ENCODE measurements at places on chromosomes 6 and 20.

- DNase-seq = no peak
These were observed 42.2 kb upstream of the ADTRP start for GRCh38 chr6:11820821-11821220.

- DNase-seq = no peak
These were observed 84.8 kb downstream of the FOXF2 start for GRCh38 chr6:1474205-1474604.

- DNase-seq = no peak
These were observed 68.8 kb downstream of the UTRN start for GRCh38 chr6:144353871-144354314.

GRCh38 chr6:146351018-146351417 is 192.6 kb upstream of the RAB32 start:
- no peak for DNase-seq

DNA sequence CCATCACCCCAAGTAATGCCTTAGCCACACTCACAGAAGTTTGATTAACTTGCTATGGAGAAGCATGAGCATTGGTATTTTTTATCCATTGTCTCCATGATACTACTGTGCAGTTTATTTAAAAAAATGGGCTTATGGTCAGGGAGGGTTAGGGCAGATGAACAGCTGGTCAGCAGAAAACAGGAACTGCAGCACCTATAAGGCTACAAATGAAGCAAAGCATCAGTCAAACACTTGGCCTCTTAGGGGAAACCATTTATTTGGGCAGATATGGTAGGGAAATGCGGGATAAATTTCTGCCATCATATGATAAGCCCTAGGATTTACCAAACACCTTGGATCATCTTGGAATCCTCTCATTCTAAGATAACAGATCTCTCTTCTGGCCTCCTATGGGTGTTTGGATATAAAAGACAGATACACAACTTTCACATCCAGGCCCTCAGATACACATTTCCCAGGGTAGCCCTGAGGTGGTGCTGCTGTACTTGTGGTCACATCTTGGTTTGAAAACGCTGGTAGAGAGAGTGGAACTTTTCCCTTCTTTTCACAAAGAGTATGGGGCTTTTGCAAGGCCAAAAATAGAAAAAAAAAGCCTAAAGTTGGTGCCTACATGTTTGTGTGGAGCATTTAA is 42.8 kb upstream of the AHI1 start:
- DNase-seq = no peak

DNA sequence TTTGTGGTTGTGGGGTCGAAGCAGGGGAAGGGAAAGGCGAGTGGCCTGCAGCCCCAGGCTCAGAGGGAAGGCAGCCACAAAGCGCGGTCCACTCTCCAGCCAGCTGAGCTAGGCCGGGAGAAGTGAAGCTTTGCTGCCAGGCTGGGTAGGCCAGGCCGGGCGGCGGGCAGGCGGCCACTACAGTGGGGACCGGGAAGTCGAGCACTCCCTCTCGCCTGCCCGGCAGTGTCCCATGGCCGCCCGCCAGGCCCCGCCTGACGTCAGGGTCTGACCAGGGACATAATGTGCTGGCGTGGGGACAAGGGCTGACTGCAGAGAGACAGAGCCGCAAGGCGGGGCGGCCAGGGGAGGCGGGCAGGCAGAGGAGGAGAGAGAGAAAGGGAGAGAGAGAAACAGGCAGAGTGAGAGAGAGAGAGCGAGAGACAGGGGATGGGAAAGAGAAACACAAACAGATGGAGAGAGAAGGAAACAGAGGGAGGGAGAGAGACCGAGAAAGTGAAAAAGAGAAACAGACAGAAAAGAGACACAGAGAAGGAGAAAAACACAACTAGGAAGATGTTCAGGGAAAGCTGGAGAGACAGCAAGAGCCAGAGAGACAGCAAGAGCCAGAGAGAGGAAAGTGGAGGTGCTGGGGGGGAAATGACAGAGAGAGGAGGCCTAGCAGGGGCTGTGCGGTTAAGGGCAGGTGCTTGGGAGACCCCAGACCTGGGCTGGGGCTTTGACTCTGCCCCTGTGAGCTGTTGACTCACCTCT is 94.5 kb upstream of the PTPN1 start:
- no peak for DNase-seq

- DNase-seq = no peak
These were observed 314.6 kb downstream of the ZFAND3 start for GRCh38 chr6:38133932-38134703.

- no peak for DNase-seq
These were observed 197.9 kb downstream of the TRIM27 start for GRCh38 chr6:28725890-28726348.

GRCh38 chr20:45448270-45448669 is 21.3 kb upstream of the WFDC2 start:
- no peak for DNase-seq

DNA sequence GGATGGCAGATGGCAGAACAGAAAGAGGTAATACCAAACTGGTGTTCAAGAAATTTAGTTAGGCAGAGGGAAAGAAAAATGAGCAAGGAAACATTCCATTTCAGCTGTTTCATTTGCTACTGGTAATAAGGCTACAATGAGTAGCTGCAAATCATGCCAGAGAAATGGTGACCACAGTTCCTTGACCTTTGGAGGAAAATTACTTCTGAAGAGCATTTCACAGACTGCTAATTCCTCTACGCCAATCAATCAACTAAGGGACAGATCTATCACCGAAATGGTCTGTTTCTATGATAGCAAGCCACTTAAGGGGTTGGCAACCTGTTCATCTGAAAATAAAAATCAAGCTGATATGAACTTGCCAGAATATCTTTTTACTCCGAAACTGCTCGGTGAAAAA is 119.5 kb downstream of the PTPRK start:
- no peak for DNase-seq

DNA sequence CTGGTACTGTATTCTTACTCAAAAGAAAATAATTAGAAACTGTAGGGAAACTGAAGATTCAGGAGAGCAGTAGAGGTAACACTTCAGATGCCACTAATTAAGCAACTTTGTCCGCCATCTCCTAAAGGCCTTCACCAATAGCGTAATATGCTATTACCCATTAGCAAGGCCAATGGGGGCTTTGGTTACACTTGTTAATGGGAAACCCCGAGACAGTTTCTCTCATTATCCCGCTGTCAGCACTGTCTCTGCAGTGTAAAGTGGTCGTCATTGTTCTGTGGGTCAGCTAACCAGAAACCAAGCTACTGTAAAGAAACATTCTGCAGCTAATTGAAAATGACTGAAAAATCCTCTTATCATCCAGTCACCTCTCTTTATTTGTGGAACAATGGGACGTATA is 468.0 kb upstream of the POU3F2 start:
- DNase-seq = no peak

DNA sequence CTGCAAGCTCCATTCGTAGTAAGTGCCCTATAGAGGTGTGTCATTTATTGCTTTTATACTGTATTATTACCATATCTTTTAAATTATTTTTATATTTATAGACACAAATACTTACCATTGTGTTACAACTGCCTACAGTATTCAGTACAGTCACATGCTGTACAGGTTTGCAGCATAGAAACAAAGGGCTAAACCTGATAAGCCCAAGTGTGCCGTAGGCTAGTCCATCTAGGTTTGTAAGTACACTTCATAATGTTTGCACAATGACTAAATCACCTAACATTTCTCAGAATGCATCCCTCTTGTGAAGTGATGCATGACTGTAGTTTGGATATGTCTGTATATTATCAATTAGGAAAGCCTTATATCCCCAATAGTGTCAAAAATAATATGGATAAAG is 122.8 kb downstream of the CLVS2 start:
- DNase-seq = no peak

- no peak for DNase-seq
These were observed 119.5 kb downstream of the FOXC1 start for GRCh38 chr6:1729133-1729749.

DNA sequence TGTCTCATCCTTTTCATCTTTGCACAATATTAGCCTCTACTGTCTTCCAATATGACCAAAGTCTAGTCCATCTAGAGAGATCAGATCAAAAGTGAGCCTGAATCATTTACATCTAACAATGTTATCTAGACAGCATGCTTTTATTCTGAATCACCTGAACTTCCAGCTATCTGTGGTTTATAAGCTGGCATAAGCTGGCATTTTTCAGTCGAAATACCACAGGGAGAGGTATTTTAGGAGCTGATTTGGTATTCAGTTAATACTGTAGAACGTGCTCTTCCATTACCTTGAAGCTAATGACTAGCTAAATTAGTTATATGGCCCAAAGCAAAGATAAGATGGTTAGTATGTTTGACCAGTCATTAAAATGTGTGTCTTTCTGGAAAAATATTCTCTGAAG is 188.3 kb upstream of the AGPAT4 start:
- DNase-seq = no peak

DNA sequence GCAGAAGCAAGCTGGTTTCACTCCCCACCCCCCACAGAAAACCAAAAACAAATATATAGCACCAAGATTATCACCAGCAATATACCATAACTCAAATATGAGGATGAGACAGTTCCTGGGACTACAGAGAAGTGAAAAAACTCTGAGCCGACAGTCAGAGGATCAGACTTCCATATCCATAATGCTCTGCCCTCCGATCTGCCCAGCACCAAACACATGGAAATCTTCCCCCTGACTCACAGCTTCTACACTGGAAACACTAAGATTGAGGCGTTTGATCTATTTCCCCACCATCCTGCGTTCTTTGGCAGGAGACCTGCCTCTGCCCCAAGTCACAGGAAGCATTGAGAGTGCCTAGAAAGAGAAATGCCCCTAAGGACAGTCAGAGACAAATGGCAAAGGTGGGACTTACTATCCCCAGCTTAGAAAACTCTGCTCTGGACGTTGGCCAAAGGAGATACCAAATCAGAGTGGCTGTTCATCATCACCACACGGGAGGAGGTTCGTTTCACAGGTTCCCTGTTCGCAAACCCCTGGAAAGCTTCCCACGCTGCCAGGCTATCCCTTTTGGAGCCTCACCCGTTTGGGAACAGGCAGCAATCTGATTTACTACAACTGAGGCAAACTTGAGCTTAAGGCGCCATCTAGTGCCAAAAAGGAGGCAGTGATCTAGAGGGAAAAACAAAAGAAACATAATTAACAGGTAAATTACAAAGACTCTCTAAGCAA is 48.7 kb upstream of the SRSF6 start:
- no peak for DNase-seq

GRCh38 chr6:37585523-37585905 is 85.8 kb upstream of the CCDC167 start:
- DNase-seq = no peak

GRCh38 chr6:151679081-151679480 is 128.4 kb upstream of the ESR1 start:
- DNase-seq = no peak

DNA sequence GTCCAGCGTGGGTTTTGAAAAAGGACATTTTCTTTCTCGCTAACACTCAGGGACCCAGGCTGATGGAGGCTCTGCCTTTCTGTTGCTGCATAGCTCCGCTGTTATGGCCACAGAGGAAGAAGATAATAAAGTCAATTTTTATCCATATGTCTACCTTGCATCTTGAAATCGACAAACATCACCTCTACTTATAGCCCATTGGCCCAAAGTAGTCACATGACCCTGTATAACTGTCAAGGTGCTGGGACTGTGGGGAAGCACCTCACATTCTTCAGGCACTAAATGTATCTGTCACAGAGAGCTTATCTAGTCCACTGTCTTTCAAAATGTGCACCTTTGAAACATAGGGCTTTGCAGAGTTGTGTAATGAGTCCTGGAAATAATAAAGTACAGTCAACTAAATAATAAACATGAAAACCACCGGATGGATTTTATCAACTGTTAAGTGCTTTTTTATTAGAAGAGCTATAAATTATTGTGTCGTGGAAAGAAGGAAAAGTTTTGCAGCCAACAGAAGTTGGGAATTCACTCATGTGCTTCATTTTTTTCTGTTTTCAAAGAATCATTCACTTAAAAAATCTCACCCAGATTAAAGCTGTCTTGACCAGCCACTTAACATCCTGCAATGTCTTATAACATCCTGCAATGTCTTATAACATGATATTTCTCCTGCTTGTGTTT is 47.7 kb upstream of the RCAN2 start:
- no peak for DNase-seq

GRCh38 chr6:122845916-122846612 is 57.0 kb downstream of the SMPDL3A start:
- no peak for DNase-seq

DNA sequence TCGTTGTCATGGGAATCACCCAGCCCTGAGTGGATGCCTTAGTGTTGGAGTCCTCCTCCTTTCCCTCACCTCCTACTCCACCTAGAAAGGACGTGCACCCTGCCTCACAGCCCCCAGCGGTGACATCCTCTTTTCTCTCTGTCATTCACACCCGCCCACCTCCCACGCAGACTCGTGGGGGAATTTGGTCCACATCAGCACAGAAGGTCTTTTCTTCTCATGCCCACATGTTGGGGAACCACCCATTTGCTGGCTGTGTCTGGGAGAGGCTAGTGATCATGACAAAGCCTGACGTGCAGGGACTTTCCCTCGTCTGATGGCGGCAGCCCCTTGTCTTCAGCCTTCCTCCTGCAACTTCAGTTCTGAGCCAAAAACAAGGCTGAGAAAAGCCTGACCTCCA is 96.0 kb upstream of the CNKSR3 start:
- peak; percentile 54 for DNase-seq

GRCh38 chr6:120779441-120779840 is 554.8 kb downstream of the TBC1D32 start:
- DNase-seq = no peak

- DNase-seq = no peak
These were observed 138.7 kb downstream of the MYB start for GRCh38 chr6:135319819-135320218.
